ENCODE measurements at places on chromosomes 7 and 10.

GRCh38 chr10:55065185-55065584 is 264.2 kb upstream of the PCDH15 start:
- DNase-seq: no peak

- DNase-seq: no peak
These were observed 5.2 kb downstream of the SPOCK2 start for GRCh38 chr10:72082856-72083789.

DNA sequence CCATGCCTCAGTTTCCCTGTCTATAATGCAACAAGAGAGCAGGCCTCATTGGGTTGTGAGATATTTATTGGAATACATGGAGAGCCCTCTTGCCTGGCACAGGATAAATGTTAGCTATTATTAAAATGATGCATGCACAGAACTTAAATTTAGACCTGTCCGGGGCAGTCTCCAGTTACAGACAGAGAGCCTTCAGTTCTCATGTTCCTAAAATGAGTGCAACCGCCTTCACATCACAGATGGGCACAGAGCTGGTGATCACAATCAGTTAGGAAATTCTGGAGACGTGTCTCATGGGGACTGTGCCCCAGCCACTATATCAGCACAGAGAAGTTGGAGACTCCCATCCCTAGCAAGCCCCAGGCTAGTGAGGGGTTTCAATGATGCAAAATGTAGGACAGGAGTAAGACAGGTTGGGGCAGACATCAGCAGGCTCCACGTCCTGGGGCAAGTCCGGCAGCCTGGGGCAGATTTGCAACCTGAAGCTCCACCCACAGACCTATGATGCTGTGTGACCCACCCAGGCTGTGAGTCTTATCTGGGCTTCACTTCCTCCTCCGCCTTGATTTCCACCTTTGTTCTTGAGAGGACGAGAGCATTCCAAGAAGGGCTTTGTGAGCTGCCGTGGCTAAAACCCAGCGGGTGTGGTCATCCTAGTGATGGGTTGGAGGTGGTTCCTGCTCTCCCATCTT is 49.4 kb downstream of the CXCL12 start:
- DNase-seq: no peak

- DNase-seq: no peak
These were observed 4.9 kb upstream of the TCAF1 start for GRCh38 chr7:143906895-143907294.

DNA sequence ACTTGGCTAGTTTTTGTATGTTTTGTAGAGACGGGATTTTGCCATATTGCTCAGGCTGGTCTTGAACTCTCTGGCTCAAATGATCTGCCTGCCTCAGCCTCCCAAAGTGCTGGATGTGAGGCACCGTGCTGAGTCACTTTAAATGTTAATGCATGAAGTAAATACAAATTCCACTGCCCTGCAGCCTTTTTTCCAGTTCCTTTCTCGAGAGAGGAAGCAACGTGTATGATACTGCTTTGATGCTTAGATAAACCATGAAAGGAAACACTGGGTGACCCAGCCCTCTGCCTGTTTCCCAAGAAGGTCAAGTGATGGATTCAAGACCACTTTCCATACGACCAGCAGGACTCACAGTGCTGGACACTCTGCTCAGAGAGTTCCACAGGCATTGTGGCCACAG is 11.3 kb upstream of the MRPS24 start:
- peak; percentile 89 for DNase-seq

DNA sequence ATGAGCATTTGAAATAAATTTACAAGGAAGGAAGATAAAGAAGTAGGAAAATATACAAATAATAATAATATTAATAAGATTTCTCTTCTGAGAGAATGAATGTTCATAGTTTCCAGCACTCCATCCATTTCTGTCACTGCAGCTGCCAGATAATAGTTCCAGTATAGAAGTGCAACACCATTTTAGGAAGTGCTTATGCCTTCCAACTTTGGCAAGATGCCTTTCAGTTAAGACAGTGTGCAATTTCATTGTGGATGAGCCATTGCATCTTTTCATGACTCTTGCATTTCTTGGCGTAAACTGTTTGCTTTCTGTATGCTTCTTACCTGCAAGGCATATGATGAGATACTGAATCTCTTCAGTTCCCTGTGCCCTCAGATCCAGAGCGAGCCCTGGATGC is 185.0 kb downstream of the PDE1C start:
- peak; percentile 32 for DNase-seq

- peak; percentile 63 for DNase-seq
These were observed 639 bp downstream of the TSPAN13 start for GRCh38 chr7:16753932-16754855.

DNA sequence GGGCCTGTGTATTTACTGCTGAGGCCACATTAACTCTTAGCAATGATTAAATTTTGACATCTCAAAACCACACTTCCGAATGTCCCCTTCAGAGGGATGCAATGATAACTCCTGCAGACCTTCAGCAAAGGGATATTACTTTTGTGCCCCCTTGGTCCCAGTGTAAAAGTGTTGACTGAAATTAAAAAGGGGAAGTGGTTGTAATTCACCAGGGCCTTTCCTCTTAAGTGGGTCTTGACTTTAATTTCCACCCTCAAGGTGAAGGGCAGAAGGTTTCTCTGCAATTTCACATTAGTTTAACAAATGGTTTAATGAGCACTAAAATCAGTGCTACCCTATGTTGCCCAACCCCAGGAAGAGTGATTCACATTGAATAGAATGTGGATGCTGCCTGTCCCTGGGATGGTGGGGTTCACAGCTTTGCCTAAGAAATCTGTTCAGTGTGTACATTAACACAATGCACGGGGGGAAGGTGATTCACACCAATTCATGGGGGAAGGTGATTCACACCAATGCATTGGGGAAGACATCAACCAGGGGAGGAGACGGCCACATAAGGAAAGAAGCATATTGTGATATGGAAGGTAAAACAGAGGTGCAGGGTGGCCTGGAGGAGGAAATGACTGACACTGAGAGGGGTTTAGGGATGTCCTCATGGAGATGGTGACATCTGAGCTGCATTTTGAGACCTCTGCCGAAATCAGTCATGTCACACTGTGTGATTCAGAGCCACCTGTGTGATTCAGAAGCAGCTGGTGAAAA is 19.4 kb upstream of the TNS3 start:
- DNase-seq: peak; percentile 90

DNA sequence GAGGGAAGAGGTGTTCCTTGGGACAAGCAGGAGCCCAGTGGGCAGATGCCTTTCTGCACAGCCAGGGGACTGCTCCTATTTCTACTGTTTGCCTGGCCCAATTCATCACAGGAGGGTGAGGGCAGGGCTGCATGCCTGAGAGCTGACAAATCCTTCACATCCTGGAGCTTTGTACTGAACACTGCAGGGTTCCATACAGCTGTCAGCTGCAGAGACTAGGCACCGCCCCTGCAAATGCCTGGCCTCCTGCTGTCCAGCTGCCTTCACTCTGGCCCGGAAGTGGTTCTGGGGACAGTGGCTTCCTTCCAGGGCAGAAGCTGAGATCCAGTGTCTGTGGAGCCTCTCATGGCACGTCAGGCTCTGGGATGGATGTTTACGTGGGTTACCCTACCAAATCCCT is 470.7 kb downstream of the DNAJB6 start:
- peak; percentile 33 for DNase-seq

DNA sequence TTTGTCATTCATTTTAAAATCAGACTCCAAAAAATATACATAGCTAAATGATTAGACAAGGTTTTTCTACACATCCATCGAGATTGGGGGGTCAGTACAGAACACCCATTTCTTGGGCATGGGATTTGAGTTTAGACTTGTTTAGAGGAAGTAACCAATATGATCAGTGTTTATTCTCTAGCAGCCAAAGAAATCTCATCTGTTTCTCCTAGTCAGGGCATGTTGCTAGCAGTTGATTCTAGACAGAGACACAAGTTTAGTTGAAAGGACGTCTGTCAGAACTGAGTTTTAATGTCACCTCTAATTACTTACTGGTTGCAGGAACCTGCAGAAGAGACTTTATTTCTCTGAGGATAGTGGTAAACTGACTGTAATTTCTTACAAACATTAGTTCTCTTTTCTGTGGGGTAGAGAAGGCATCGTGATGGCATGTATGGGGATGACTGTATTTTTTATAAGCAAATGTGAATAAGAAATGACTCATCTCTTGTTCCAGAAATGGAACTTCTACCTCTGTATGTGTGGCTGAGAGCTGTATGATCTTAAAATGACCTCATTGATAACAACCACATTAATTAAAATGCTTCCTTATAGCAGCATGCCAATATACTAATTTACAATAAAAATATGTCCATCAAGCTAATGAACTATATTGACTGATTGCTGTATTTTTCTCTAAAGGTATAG is 30.6 kb upstream of the RHOBTB1 start:
- peak; percentile 56 for DNase-seq

- DNase-seq: no peak
These were observed 743 bp upstream of the ZCCHC24 start for GRCh38 chr10:79445977-79446757.

GRCh38 chr10:46310143-46310514 is 23.3 kb downstream of the ANTXRL start:
- no peak for DNase-seq

DNA sequence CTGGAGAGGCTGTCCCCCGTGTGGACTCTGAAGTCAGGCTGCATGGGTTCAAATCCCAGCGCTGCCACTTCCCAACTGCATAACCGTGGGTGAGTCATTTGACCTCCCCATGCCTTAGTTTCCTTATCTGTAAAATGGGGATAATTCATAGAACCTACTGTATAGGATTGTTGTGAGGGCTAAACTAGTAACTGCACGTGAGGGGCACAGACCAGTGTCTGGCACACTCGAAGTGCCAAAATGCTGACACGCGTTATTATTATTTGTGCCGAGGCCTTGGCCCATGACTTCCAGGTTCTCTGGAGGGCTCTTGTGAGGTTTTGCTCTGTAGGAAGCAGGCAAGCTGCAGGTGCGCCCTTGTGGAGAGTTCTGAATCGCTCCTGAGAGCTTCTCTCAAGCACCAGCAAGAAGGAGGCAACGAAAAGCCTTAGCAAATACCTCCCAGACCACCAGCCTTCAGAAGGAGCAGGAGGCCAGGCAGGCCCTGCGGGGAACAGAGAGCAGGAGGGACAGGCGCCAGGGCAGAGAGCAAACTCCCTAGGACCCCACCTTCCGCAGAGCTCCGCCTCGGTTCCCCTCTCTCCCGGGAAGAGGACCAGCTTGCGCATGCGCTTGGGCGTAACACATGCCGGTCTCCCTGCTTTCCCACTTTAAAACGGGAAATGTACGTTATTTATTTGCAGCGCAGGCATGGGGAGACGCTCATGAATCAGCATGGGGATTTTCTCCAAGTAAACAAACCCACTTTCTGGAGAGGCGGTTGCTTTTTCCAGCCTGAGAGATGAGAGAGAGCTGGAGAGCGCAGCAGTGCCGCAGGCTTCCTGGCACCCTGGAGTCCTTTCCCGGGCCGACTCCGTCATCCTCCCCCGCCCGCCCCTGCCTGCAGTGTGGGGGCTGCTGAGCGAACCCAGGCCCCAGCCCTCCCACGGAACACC is 39.6 kb downstream of the SORCS3 start:
- DNase-seq: peak; percentile 20

- DNase-seq: no peak
These were observed 1.2 kb downstream of the LUC7L2 start for GRCh38 chr7:139360948-139361307.

GRCh38 chr10:59229441-59229840 is 53.0 kb downstream of the PHYHIPL start:
- no peak for DNase-seq

GRCh38 chr7:116977172-116977571 is 23.9 kb downstream of the ST7 start:
- DNase-seq: peak; percentile 73

- DNase-seq: peak; percentile 67
These were observed 11.3 kb downstream of the GPRIN2 start for GRCh38 chr10:46544989-46545791.

DNA sequence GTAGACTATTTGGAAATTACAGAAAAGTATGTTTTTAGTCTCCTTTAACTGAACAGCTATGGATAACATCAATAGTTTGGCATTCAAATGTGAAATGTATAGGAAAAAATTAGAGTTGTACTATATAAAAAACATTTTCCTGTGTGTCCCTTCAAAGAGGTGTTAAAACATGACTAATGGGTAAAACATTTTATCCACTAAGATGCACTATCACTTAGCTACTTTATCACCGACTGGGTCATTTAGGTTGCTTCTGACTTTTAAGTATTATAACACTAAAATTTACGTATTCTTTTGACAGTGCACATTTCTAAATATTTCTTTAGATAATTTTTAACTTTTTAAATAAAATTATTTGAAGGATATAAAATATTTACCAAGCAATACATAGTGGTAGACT is 77.6 kb downstream of the UBE2H start:
- no peak for DNase-seq

All from M059J (cell line).